ENCODE measurements at places on chromosomes 1 and 21.

- DNase-seq: no peak
Observed at GRCh38 chr1:119046785-119047438, 58.8 kb upstream of the TBX15 start.

DNA sequence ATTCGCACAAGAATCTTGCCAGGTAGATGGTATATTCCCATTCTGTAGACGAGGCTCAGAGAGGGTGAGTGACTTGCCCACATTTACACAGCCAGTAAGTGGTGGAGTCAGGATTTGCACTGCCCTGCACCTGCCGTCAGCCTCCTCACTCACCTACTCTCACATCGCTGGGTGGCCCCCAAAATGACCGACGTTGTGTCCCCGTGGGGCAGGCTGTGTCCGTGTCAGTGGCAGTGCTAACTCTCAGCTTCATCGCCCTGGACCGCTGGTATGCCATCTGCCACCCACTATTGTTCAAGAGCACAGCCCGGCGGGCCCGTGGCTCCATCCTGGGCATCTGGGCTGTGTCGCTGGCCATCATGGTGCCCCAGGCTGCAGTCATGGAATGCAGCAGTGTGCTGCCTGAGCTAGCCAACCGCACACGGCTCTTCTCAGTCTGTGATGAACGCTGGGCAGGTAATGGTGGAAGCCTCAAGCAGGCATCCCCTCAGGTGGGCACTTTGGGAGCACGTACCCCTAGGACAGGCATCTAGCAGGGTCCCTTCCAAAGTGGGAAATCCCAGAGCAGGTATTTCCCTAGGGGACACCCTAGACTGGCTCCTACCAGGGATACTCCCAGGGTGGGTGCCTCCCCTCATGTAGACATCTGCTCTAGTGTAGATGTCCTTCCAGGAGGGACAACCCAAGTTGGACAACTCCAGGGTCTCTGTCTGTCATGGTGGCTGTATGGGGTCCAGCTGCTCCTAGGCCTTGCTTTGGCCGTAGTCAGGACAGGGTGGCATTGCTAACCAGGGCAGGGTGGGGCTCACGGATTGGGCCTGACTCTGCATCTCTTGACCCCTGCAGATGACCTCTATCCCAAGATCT lies 3.4 kb downstream of the HCRTR1 start:
- no peak for DNase-seq

DNA sequence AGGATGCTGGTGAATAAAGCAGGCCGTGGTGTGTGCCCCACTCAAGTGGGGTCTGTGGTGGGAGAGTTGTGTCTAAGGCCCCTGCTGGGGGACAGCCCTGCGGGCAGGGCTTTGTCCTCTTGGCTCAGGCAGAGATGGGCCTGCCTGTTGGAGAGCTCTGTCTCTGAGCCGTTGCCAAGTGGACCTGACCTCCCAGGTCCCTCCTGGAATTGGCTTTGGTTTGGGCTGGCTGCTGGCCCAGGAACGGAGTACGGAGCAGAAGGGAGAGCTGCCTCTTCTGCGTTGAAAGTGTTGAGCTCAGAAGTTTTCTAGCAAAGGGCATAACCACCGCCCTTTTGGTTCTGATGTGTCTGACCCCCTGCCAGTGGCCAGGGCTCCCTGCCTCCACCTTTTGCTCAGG lies 153.9 kb downstream of the PEX14 start:
- DNase-seq: no peak

GRCh38 chr1:18895317-18895716 lies 7.0 kb downstream of the ALDH4A1 start:
- DNase-seq: no peak

GRCh38 chr1:27099135-27099586 lies 55.8 kb downstream of the SLC9A1 start:
- DNase-seq: no peak

DNA sequence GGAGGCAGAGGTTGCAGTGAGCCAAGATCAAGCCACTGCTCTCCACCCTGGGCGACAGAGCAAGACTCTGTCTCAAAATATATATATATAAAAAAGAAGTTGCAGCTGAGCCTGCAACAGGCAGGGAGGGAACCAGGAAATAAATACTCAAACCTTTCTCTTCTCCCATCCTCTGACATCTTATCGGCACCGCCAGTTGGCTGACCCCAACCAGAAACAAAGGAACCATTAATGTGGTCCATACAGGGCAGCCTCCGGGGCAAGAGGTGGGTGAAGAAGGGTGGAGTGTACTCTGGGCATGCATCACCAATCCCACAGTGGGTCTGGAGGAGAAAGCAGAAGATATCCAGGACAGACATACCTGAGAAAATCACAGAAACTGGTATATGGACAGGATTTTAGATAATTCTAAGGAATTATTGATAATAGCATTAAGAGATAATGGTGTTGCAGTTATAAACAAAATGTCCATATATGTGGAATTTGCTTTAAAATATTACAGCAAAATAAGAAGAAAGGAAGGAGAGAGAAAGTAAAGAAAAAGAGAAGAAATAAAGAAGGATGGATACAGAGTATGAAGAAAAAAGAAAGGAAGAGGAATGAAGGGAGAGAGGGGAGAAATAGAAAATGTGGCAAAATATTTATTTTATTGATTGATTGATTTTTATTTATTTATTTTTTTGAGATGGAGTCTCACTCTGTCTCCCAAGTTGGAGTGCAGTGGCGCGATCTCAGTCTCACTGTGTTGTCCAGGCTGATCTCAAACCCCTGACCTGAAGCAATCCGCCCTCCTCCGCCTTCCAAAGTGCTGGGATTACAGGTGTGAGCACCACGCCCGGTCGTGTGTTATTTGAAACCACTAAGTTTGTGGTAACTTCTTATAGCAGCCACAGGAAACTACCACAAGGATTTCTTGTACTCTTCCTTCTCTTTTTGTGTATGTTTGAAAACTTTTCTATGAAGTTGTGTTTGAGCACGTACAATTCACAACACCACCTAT lies 4.1 kb upstream of the PTAFR start:
- no peak for DNase-seq

DNA sequence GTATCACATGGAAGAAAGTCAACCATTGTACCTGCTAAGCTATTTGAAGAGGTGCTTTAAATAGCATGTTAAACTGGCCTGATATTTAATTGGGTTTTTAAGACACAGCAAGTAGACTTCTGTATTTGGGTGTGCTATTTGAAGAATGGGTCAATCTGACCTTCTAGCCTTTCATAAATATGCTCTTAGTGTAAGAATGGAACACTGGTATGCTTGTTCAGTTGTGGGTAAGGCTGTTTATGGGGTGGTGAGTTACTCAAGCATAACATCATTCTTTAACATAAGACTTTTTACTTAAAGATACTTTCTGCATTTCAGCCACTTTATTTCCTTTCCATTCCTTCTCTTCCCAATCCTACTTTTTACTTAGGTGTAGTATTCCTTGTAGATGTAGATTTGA lies 21.4 kb downstream of the AHCYL1 start:
- DNase-seq: no peak

GRCh38 chr1:162389971-162390370 lies 8.4 kb downstream of the C1orf226 start:
- DNase-seq: no peak

DNA sequence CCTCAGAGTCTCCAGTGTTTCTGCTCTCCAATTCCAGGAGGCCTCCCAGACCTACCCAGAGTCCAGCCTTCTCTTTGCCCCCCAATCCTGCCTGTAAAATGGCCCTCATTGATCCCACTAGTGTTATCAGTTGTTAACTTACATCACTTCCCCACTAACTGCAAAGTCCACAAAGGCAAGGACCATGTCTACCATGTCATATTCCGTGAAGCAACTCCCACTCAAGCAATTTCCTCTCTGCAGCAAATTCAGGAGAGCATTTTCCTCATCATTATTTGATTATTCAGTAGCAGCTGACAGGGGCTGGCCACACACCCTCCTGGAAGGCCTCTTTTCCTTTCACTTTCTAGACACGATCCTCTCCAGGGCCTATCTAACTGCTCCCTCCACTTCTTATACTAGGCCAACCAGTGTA lies 153.5 kb downstream of the RERE start:
- DNase-seq: no peak

Data from D721Med (cell line).